ENCODE measurements at places on chromosomes 1 and 21.

GRCh38 chr1:156842618-156843300 is 16.2 kb downstream of the INSRR start:
- DNase-seq = no peak

DNA sequence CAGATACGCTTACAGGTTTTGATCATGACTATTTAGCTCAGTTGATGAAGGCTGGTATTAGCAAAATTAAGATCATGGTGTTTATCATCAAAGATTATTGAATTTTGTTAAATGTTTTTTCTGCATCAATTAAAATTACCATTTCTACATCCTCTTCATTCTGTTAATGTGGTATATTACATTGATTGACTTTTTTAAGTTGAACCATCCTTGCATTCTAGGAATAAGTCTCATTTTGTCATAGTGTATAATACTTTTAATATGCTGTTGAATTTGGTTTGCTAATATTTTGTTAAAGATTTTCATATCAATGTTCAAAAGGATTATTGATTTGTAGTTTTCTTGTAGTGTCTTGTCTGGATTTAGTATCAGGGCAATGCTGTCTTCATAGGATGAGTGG is 142.4 kb downstream of the LYPLAL1 start:
- no peak for DNase-seq

GRCh38 chr1:36805979-36806640 is 228.2 kb downstream of the GRIK3 start:
- no peak for DNase-seq

GRCh38 chr21:38500073-38500472 is 1.8 kb upstream of the ERG start:
- no peak for DNase-seq

GRCh38 chr1:229871078-229871676 is 195.9 kb upstream of the GALNT2 start:
- no peak for DNase-seq

GRCh38 chr1:59730759-59731478 is 83.8 kb upstream of the HOOK1 start:
- DNase-seq = peak; percentile 87

DNA sequence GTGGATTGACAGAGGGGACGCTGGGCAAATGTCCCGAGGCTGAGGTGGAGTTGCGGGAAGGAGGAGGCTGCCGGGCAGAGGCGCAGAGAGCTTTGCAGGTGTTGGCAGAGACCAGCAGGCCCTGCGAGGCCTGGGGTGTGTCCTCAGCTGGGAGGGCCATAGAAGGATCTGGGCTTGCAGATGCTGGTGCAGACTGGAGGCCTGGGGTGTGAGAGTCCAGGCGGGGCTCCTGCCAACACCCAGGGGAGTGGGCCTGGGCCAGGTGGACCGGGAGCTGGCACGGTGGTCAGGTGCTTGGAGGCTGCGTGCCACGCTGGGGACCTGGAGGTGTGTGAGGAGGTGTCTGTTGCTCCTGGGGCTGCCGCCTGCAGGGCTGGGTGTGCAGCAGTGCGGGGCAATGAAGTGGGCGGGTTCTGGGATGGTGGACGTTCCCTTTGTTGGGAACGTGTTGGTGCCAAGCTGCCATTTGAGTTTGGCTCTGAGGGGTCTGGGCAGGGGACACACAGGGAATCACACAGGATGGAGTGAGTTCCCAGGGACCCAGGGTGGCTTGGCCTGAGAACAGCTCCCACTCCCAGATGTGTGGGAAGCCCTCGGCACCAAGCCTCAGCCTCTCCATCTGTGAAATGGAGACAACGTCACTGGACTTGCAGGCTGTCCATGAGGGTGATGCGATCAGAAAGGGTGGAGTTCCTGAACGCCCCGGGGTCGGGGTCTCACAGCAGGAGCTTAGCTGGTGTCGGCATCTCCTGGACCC is 39.9 kb upstream of the POFUT2 start:
- peak; percentile 58 for DNase-seq

GRCh38 chr1:92940541-92940940 is 20.7 kb downstream of the DIPK1A start:
- no peak for DNase-seq

GRCh38 chr1:227762231-227762911 is 27.1 kb downstream of the SNAP47 start:
- DNase-seq = peak; percentile 93

GRCh38 chr21:29105218-29105617 is 25.2 kb upstream of the MAP3K7CL start:
- DNase-seq = no peak

DNA sequence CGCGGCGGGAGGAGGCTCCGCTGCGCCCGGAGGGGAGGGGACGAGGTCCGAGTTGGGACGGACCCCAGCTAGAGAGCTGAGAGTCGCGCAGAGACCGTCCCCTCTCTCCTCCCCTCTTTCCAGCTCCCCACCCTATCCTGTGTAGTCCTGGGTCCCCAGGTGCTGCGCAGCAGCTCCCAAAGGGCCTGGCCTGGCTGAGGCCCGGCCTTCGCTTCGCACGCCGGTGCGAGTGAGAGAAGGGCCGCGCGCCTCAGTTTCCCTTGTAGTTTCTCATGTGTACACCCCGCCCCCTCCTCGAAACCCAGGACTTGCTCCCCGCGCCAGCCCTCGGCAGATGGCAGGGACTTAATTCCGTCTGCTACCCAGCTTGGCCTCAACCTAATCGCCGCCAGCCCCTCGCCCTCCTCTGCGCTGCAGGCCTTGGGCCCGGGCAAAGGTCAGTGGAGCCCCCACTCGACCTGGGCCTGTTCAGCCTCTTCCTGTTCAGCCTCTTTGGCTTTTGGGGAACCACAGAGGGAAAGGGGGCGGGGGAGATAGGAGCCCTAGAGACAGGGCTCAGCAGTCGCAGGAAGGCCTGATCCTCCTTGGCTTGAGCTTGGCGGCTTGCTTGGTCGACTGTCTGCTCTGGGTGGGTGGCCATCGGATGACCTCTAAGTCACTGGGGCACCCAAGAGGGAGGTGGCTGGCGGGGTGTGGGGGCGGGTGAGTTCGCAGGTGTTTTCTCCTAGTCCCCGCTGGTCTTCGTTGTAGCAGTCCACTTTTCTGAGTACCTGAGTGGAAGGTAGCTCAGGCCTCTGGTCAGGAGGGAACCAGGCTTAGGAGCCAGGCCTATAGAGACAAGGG is 1.0 kb downstream of the ZNF687 start:
- DNase-seq = peak; percentile 71

- no peak for DNase-seq
Observed at GRCh38 chr1:163357378-163357777, 35.6 kb downstream of the NUF2 start.

GRCh38 chr1:108560874-108561459 is 1.1 kb downstream of the EEIG2 start:
- peak; percentile 71 for DNase-seq

DNA sequence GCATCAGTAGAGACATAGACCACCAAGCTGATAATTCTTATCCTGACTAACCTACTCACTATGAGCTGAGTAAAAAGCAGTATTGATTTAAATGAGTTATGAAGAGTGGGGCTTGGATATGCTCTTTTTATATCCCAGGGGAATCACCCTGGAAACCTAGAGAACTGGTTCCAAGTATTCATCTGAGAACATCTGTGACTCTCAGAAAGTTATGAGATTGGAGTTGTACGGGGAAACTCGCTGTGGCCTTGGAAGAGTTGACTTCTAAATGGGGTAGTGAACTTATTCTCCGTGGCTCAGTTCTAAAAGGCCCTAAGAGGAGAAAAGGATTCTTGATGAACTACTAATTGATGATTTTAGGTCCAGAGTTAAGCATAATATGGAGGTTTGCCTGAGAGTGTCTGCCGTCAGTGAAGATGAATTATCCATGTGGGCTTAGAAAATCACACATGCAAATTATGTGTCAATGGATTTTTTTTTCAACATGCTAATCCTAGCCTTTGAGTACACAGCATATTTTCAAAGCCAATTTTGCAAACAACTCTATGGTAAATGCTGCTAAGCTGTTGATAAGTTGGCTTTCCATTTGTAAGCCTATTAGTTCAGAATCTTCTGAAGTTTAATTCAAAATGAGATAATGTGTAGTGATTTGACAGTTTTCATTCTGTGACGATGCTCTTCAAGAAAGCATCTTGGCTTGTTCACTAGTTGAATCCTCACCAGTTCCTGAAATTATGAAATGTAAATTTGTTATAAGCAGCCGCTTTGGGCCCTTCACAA is 122.7 kb downstream of the FGGY start:
- no peak for DNase-seq

DNA sequence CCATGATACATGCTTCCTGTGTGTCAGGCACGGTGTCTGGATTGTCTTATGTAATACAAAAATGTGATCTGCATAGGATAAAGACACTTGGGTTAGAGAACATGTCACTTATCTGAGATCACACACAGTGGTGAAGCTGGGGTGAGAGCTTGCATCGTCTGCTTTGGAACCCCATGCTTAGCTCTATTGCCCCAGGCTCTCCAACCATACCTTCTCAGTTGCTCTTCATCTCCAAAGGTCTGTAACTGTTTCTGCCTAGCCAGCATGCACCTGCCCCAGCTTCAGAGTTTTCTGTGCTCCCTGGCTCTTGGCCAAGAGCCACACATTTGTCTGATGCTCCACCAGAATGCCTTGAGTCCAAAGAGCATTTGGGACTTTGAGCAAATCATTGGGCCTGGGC is 93.9 kb upstream of the COG2 start:
- DNase-seq = no peak

DNA sequence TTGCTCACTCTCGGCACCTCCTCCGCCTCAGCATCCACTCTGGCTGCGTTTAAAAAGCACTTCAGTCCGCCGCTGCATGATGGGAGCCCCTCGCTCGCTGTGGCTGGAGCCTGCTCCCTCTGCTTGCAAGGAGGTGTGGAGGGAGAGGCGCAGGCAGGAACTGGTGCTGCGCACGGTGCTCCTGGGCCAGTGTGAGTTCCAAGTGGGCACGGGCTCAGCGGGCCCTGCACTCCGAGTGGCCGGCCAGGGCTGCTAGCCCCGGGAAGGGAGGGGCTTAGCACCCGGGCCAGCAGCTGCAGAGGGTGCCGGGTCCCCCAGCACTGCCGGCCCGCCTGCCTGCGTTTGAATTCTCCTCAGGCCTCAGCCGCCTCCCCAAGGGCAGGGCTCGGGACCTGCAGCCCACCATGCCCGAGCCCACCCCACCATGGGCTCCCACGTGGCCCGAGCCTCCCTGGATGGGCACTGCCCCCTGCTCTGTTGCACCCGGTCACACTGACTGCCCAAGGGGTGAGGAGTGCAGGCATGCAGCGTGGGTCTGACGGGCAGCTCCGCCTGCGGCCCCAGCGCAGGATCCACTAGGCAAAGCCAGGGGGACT is 1599.5 kb downstream of the NCAM2 start:
- no peak for DNase-seq

DNA sequence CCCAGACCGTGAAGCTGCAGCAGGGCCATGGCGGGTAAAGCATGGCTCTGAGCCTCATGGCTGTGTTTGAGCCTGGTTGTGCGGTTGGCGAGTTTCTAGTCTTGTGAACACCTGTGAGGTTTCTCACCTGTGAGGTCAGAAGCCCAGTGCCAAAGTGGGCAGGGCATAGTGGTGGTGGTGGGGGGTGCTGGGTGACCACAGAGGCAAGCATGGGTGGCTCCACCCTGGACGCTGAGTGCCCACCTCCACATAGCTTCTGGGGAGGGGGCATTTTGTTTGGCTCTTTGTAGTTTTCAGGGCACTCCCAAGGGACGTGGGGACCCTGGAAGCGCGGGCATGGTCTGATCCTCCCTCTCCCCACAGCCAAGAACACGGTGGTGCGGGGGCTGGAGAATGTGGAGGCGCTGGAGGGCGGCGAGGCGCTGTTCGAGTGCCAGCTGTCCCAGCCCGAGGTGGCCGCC is 91.1 kb downstream of the TRIM11 start:
- DNase-seq = no peak

- DNase-seq = no peak
Observed at GRCh38 chr1:169928438-169929209, 34.9 kb upstream of the SCYL3 start.

- no peak for DNase-seq
Observed at GRCh38 chr1:184469396-184469795, 82.6 kb downstream of the C1orf21 start.

GRCh38 chr1:228684607-228685006 is 50.7 kb upstream of the RHOU start:
- DNase-seq = no peak

DNA sequence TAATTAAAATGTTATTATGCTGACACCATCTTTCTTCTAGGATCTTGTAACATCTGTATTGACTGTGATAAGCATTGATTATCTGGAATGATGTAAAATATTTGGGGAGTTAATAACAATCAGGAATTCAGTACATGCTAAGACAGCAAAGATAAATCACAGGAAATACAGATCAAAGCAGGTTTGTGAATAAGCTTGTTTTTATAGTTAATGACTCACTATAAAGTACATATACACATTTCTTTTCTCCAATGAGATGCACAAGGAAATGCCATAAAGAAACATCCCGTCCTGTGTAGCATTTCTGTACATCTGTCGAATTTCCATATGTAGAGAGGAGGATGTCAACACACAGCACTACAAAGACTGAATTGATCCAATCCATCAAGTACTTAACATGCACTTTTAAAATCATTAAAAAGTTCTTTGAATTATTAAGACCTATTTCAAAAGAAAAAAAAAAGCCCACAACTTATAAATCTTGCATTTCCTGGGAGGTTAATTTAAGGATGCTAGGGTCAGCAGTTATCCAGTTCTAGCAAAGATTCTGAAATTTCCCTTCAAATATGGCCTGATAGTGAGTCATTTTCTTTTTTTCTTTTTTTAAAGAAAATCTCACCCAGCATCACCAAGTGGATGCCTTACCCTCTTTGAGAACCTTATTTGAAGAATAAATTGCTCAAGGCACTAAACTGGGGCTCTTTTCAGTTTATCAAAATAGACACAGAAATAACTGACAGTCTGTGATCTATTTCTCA is 243.2 kb upstream of the NR5A2 start:
- no peak for DNase-seq

DNA sequence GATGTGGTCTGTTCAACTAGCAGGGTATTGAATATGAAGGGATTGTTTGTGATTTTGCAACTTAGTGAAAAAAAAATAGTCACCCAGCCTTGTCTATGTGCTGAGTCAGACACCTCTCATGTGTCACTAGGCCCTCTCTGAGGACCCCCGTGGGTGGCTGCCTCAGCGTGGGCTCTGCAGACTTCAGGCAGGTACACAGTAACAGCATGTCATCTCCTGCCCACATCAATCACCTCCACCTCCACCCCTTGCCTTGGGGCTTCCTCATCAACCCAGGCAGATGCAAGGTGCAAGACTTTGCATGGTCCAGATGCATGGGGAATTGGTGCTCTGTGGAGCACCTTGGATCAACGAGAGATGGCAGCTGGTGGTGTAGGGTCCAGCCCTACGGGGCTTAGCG is 23.9 kb downstream of the PCP4 start:
- DNase-seq = no peak

DNA sequence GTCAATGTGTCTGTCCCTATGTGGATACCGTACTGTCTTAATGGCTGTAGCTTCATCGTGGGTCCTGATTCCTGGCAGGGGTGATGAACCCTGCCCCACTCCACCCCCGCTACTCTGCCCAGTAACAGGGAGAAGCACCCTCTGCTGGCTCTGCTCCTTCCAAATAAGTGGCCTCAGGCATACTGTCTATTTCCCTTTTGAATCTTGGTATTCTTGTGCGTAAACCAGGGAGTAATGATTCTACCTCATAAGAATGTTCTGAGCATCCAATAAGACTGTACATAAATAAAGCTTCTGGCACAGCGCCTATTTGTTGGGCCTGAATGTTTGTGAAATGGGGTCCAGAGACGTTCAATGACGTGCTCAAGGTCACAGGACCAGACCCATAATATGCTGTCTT is 35.2 kb upstream of the CTPS1 start:
- DNase-seq = peak; percentile 26

- no peak for DNase-seq
Observed at GRCh38 chr1:175120511-175120910, 52.9 kb downstream of the TNN start.
